ENCODE measurements at places on chromosomes 1 and 21.

GRCh38 chr1:81439046-81439823, 361.5 kb upstream of the ADGRL2 start:
- DNase-seq, result no peak

DNA sequence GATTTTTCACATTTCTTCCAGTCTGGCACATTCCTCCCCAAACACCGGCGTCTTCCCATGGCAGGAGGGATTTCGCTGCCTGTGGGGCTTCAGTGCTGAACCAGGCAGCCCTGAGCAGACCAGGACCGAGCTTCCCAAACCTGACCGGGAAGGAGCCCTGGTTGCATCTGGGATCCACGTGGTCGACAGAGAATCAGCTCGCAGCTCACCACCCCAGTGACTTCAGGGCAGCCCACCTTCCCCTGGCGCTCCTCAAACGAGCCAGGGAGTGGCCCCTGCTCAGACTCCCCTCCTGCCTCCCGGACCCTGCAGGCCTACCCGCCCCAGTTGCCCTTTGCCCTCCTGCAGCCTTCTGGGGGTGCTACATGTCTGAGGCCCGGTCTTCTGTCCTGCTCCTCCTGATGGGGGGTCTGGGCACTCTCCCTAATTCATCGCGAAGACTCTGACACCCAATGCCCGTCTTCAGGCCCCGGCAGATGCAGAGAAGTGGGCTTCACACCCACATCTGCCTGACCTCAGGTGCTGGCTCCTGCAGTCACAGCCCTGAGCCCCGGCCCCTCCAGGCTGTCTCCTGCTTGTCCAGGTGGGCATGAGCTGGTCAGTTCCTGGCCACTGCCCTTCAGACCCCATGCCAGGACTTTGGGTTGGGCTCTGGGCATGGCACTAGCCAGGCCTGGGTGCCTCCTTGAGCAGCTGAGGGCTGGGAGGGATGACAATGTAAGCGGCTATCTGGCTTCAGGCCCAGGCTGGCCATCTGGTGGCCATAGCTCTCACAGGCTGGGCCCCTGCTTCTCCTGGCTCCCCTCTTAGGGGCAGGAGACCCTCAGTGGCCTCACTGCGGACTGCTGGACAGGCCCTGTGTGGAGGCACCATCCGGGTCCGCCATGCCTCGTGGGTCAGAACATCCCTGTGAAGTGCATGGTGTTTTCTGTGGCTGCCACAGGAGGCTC, 26.1 kb upstream of the PRSS38 start:
- DNase-seq, result no peak

DNA sequence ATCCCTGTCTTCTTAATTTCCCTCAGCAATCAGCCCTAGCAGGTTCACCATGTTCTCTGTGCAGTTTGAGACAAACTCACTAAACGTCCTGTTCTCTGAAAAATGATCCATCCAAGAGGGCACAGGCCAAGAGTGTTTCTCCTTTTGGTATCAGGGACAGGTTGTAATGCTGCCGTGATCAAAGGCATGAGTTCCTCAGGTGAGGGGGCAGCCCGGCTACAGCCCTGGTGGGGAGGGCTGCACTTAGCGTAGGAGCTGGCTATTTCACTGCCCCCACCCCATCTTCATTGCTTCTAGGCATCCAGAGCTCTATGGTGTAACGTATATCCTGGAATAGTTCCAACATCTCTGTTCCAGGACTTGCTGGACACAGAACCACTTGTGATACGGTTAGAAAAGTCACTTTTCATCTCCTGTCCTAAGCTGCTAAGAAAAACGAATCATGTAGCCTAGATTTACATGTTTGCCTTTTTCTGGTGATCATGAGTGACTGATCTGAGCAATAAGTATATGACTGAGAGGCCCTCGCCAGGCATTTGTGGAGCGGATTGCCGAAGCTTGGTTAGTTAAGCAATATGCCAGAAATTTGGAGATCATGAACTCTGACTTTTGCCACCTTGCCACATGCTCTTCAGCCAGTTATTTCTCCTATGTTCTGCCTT, 41.1 kb upstream of the SRP9 start:
- DNase-seq, result no peak

- no peak for DNase-seq
Measured at GRCh38 chr1:154777154-154777553, 92.9 kb downstream of the KCNN3 start.

DNA sequence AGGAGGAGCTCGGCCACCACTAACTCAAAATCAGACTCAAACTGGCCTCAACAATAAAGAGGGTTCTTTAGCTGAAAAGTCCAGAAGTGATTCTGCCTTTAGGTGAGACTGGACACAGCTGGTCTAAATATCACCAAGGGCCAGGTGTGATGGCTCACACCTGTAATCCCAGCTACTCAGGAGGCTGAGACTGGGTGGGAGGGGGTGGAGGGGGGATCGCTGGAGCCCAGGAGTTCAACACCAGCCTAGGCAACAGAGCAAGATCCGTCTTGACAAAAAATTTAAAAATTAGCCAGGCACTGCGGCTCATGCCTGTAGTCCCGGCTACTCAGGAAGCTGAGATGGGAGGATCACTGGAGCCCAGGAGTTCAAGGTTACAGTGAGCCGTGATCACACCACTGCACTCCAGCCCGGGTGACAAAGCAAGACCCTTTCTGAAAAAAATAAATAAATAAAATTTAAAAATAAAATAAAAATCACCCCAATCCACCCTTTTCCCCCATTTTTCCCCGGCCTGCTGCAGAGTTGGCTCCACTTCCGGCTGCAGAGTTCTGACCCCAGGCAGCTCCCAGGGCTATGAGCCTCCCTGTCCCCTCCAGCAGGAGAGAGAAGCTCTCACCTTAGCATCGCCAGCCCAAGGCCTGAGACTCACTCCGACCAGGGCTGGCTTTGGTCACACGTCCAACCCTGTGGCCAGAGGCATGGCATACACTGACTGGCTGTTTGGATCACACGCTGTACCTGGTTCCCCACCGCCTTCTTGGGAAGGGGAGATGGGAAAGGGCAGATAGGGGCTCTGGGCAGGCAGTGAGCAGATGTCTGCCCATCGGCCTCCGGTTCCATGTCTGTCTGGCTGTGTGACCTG, 87.3 kb upstream of the IFFO2 start:
- peak; percentile 20 for DNase-seq

- no peak for DNase-seq
Measured at GRCh38 chr1:247576514-247576913, 11.6 kb upstream of the OR2G2 start.

DNA sequence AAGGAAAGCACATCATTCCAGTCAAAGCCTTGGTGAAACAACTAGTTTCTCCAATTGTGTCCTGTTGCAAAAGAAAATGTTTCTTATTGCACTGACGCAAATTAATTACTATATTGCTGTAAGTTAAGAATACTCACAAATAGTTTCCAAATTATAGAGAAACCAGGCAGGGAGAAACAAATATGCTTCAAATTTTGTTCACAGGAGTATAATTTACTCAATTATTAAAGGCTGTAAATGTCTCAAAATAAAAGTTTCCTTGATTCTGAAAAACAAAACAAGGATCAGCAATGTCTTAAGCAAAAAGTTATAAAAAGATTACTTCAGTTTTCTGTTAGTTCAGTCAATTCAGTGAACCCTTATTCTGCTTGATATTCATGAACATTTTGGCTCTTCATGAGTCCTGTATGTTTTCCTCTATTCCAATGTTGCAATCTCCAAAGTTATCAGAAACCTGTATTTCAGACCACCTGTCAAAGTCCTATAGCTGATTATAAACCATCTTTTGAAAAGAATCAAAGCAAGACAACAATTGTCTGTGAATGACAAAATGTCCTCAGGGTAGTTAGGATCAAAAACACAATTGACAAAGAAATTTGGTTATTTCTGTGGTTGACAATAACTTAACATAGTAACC, 11.7 kb upstream of the SYPL2 start:
- DNase-seq, result no peak

DNA sequence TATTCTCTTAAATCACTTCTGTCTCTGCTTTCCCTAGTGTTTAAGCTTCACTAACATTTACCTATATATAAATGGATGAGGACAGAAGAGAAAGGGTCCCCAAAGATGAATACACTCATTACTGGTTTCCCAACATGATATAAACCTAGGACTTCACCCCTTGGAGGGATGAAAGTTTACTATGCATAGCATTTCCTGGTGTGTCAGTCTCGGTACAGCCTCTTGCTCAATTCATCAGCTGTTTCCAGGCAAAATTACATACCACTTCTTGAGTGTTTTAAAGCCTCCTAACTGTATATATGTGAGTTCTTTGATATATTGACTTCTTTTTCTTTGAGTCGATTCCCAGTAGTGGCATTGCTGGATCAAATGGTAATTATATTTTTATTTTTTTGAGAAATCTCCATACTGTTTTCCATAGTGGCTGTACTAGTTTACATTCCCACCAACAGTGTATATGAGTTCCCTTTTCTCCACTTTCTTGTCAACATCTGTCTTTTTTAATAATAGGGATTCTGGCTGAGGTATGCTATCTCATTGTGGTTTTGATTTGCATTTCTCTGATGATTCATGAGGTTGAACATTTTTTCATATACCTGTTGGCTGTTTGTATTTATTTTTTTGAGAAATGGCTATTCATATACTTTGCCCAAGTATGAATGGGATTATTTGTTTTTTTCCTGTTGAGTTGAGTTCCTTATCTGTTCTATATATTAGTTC, 259.3 kb upstream of the CACYBP start:
- no peak for DNase-seq

GRCh38 chr1:11571906-11572616, 82.2 kb downstream of the FBXO2 start:
- DNase-seq, result no peak

DNA sequence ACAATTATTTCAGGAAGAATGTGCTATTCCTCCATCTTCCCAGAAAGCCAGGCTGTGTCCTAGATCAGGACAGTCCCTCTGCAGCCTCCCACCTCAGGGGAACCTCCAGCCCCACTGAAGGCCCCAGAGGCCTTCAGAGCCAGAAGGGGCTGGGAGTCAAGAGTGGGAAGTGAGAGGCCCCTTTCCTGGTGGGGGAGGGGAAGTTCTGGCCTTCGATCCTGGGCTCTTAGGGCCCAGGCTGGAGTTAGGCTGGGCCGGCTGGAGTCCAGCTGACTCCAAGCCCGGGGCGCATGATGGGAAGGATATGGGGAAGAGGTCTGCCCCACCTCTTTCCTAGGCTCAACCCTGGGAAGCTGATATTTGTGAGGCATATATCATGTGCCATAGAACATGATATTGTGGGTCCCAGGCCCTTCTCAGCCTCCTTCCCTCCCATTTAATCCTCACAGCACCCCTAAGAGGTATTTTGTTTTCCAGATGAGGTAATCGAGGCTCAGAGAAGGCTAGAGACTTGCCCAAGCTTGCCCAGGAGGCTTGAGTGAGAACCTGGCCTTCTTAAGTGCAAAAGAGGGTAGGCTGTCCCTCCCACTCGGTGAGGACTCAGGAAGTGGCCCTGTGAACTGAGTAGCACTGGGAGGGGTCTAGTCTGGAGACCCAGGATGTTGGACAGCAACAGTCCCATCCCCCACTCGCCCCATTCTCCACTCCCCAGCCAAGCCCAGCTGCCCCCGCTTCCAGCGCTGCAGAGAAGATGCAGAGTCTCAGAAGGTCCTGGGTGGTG, 18.6 kb upstream of the HSPG2 start:
- no peak for DNase-seq

- DNase-seq, result no peak
Measured at GRCh38 chr1:177883581-177883980, 86.3 kb downstream of the SEC16B start.

- no peak for DNase-seq
Measured at GRCh38 chr1:30974536-30974935, 66.0 kb upstream of the SDC3 start.

DNA sequence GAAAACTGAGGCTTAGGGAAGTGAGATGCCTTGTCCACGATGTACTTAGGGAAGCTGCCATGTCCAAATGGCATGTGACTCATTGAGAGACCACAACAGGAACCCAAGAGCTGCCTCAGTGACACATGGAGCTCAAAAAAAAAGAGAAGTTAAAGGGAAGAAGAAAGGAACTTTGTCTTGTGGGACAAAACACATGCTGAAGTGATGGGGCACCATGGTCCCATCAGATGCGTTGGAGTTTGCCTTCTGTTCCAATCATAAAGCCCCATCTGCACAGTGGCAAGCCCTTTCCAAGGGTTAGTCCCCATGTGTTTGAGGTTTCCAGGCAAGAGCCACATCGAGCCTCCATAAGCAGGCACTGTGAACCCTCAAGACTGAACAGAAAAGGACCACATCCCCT, 8.0 kb downstream of the MED8 start:
- DNase-seq, result no peak

- DNase-seq, result no peak
Measured at GRCh38 chr21:28932717-28933116, 60.0 kb downstream of the LTN1 start.

DNA sequence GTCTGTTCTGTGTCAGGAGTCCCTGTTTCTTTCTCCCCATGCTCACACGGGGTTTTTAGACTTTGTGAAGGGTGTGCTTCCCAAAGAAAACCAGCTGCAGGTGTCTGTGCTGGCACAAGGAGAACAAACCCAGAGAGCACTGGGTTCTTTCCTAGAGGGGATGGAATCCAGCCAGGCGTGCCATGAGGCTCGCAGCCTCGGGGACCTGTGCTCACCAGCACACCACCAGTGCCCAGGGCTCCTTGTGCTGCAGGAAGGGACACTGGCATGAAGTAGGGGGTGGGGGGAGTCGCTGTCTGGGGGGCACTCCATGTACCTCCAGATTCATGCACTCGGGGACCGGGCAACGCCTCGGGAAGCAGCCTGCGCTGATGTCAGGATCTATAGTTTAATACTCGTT, 57.9 kb downstream of the AGPAT3 start:
- peak; percentile 23 for DNase-seq

- DNase-seq, result no peak
Measured at GRCh38 chr1:185646202-185646683, 87.9 kb upstream of the HMCN1 start.

- no peak for DNase-seq
Measured at GRCh38 chr1:161827786-161828185, 61.7 kb downstream of the ATF6 start.

DNA sequence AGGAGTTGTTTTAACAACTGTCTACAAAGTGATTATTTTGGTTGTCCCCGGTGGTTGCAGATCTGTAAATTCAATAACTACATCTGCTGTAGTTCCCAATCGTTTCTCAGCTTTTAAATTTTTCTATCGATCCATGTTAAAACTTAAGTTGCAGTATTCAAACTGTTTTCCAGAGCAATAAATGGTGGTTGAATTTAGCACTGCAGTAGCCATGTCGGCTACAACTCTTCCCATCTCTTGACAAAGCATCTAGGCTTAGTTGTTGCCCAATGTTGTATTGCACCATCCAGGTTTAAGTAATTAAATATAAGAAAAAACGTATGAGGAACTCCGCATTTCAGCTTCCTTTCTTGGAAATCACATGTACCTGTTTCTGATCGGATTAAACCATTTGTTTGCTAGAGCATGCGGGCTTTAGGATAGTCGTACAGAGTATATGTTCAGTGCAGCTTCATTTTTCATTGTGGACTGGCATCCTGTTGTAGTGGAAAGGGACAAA, 996 bp downstream of the CNIH4 start:
- DNase-seq, result no peak

DNA sequence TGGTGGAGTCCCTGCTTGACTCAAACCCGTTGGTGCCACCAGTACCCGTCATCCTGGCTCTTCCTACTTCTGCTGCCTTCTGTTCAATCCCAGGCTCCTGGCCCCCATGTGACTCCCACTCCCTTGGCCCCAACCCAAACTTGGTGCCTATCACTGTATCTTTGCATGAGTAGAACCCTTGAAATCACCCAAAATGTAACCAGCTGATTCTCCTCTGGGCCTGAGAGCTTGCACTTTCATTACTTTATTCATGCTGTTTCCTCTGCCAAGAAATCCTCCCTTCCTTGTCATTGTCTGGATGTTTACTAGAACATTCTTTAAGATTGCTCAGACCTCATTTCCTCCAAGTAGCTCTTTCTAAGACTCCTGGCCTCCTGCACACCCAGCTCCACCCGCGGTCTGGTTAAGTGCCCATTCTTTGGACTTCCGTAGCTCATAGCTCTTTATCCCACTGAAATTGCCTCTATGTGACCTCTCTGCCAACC, 15.7 kb downstream of the PTAFR start:
- peak; percentile 63 for DNase-seq

Data from lower lobe of right lung (tissue), 2 donors.